Retina (tissue), 1 donor: ENCODE measurements at places on chromosomes 3 and 15.

DNA sequence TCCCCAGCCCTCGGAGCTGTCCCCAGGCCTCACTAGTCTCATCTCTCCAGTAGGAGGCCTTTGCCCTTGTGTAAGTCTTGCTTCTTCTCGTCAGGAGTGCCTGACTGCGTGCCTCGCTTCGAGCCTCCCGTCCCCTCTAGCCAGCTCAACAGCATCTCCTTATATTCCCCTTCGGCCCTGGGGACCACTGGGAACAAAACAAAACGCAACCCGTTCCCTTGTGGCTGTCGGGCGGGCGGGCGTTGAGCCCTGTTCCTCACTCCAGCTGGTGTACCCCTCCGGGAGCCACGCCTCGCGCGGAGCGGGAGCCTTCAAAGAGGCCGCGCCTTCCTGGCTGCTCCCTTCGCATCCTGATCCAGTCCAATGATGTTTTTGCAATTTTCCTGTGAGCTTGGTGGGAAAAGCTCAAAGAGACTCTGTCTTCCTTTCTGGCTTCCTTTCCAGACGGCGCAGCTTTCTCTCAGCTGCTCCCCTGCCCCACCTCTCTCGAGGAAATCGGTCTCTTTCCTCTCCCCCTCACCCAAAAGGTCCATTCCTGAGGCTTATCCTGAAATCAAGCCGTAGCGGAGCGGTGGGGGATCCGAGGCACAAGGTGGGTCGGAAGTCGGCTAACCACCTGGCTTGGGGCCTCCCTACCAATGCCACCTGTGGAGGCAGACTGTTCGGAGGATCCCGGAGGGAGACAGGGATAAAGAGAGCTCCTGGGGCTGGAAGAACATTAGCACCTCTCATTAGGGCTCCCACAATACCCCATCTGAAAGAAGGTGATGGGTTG lies 33.4 kb upstream of the SRP14 start:
- DNase-seq, result no peak

DNA sequence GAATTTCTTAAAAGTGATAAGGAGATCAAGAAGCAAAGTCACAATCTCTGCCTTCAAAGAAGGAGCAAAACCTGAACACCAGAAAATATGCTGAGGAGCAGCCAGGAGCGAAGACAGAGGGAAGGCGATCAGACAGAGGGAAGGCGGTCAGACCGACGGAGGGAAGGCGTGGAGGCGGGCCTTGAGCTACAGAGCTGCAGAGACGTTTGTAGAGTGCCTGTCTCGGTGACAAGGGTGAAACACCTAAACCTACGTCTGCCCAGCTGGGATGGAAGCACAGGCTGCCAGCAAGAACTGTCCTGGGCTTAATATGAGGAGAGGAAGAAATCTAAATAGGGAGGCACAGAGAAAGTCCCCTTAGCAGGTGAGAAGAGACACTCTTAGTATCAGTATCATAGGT lies 476.0 kb downstream of the OCA2 start:
- DNase-seq, result no peak

GRCh38 chr3:22836131-22836530 lies 367.0 kb upstream of the UBE2E2 start:
- no peak for DNase-seq

- no peak for DNase-seq
Observed at GRCh38 chr15:83846847-83847246, 192.9 kb downstream of the ADAMTSL3 start.

DNA sequence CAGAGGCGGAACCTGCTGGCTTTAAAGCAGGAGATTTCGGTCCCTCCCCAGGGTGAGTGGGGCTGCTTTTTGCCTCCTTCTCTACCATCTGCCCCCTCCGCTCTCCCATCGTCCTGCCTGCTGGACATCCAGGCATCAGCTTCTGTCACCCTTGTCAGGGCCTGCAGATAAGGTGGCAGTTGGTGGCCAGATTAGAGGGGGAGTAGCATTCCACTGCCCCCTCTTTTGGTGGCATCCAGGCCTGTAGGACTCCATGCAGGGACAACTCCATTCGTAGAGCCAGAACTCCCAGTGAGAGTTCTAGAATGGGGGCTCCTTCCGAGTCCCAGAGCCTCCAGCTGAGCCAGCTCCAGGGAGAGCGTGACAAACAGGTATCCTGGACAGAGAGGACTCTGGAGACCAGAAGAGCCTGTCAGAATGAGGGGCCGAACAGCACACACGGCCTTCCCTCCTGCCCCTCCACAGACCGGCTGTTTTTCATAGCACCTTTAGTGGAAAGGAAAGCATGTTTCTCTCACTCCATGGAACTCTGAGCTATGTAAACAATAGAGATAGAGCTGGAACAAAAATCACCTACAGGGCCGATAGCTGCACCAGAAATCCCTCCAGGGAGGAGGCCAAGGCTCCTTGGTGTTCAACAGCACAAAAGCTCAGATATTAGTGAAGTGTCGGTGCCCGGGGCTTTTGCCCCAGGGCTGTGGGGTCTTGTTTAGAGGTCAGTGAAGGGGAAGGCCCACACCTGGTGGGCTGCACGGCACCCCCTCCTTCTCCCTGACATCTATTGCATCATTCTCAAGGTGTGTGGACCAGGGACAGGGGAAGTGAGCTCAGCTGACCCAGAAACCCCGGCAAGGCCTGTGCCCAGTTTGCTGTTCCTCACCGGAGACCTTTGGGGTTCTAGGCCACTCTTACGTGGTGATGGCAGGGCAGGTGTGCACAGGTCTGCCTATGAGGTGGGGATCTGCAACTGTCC lies 34.2 kb downstream of the MAGEF1 start:
- DNase-seq, result peak; percentile 3

DNA sequence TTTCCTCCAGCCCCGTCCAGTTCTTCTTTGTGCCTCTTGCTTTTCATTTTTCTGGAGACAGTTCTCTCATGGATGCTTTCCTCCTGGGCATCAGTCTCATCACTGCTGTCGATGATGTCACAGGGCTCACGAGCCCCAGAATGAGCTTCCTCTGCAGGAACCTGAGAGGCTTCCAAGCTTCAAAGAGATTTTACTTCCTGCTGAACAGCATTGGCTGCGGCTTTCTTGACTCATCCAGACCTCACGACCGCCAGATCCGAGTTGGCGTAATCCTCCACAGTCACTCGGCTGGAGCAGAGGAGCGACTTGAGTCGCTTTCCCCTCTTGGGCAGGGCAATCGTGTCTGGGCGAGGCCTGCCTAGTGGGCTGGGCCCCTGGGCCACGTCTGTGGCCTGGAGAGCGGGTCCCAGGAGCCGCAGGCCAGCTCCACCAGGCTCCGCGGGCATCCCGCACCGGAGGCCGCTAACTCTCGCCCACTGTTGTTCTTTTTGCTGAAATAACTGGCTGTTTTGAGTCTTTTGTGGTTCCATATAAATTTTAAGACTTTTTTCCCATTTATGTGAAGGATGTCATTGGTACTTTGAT lies 20.8 kb upstream of the FAN1 start:
- no peak for DNase-seq

DNA sequence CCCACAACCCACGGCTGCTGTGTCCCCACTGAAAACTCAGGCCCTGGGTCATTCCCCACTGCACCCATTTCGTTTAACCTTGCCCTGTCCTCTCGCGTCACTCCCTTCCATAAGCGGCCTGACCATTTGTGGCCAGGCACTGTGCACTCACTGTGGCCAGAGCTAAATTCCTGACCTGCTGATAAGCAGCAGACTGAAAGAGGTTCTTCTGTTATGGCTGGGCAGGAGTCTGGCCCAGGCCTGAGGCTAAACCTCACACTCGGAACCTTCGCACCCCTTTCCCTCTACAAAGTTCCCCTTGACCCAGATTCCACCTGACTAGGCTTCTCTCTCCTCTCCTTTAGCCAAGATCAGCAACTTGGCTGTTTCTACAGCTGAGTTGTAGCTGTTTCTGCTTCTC lies 62.3 kb downstream of the ADAMTS17 start:
- no peak for DNase-seq

GRCh38 chr3:7607676-7608075 lies 746.8 kb downstream of the GRM7 start:
- DNase-seq, result no peak

GRCh38 chr3:181582619-181583018 lies 129.1 kb upstream of the SOX2 start:
- DNase-seq, result no peak
